Tongue (tissue), 3 donors: ENCODE measurements at places on chromosomes 3 and 15.

GRCh38 chr3:121844892-121845291 is 9.9 kb downstream of the EAF2 start:
- no peak for DNase-seq

- no peak for DNase-seq
Measured at GRCh38 chr3:197958346-197958745, 1.7 kb upstream of the LMLN start.

GRCh38 chr15:44159492-44159891 is 35.6 kb downstream of the FRMD5 start:
- no peak for DNase-seq

- DNase-seq: no peak
Measured at GRCh38 chr3:153097213-153097612, 64.8 kb upstream of the RAP2B start.

DNA sequence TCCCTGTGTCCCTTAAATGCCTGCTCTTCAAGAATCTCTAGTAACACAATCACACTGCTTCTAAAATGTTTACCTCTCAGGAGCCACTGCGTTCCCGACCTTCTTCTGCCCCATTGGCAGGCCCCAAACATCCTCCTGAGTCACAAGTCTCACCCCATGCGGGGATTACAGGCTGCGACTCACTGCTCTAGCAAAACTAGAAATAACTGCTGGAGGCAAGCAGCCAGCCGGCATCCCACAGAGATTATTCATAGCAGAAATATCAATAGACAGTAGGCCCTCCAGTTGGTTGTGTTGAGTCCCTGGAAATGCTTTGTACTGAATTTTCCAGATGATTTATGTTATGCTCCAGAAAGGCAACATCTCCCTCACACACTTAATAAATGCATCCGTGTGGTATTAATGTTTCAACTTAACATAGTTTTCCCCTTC is 64.8 kb downstream of the RFTN1 start:
- DNase-seq: peak; percentile 49
